ENCODE measurements at places on chromosomes 7 and 10.

- DNase-seq: no peak
Measured at GRCh38 chr7:122010116-122010515, 133.9 kb downstream of the AASS start.

DNA sequence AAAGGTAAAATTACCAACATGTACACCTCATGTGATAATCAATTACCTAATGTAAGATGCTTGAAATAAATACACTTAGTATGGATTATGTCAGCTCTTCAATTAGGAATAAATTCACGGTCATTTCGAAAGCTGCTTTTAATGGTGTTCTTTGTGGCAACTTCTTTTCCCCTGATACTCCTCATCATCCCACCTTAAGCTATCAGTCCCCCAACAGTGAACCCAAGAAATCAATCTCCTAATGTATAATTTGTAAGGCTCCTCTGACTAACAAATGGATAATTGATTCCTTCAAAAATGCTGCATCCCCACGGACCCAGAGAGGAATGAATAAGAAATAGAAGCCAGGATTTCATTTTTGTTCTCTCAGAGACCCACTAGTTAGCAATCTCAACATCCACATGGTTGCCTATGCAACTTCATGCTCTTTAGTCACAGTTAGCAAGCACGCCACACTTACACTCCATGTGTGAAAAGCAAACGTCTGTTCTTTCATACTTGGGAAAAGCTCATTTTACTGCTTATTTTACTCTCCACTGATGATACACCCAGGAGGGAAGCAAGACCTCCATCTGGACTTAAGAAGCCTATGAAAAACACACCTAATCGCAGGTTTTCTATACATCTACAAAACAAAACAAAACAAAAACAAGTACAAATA is 70.1 kb downstream of the VPS41 start:
- DNase-seq: no peak

DNA sequence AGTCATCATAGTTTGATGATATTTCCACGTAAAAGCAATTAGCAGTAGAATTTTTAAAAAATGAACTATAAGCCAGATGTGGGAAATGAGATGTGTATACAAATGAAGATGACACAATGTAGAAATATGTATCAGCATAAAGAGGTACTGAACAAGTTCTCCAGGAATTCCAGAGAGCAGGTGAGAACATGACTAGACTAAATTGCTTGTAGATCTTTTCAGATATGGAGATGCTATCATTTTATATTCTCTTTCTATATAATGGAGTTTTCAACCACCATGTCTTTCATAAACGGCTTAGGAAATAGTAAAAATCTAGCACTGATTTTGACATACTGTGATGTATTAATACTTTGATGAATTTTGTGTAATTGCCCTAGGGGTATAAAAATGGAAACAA is 130.9 kb downstream of the SEMA3D start:
- DNase-seq: no peak

- no peak for DNase-seq
Measured at GRCh38 chr7:1671594-1672451, 1.7 kb downstream of the ELFN1 start.
